ENCODE measurements at places on chromosomes 16 and 17.
A peak's percentile ranks its signal among the peaks of the same experiment; 100 is the strongest.

DNA sequence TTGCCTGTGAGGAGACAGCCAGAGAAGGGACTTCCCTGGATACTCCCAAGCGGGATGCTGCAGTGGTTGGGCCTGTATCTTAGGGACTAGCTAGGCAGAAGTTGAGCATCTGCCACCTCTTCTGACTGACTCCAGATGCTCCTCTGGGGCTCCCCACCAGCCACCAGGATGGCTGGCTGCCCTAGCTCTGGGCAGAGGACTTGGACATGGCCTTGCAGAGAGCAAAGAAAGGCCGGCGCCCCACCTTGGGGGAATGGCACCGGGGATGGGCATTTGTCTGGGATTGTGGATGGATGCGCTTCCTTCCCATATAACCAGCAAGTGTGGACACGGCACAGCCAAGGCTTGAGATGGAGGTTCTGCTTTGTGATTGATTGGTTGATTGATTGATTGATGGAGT is 69.0 kb downstream of the OR1D5 start:
- no peak for DNase-seq

GRCh38 chr16:76932541-76933211 is 258.3 kb upstream of the MON1B start:
- no peak for DNase-seq

- no peak for DNase-seq
Observed at GRCh38 chr17:39729280-39729851, 966 bp downstream of the MIEN1 start.

GRCh38 chr17:76104896-76105231 is 1.3 kb upstream of the EXOC7 start:
- no peak for DNase-seq

DNA sequence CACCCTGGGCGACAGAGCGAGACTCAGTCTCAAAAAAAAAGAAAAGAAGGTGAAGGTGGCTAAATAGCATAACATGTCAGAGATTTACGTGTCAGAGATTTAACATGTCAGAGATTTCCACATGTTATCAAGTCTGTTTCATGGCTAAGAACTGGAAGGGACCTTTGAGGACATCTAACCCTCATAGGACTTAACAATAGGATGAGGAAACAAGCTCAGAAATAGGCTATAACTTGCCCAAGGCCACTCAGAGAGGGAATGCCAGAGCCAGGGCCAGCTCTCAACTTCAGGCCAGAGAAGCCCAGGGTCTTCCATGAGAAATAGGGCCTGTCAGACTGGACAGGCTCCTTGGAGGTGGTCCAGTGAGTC is 26.8 kb upstream of the ZNF629 start:
- no peak for DNase-seq

DNA sequence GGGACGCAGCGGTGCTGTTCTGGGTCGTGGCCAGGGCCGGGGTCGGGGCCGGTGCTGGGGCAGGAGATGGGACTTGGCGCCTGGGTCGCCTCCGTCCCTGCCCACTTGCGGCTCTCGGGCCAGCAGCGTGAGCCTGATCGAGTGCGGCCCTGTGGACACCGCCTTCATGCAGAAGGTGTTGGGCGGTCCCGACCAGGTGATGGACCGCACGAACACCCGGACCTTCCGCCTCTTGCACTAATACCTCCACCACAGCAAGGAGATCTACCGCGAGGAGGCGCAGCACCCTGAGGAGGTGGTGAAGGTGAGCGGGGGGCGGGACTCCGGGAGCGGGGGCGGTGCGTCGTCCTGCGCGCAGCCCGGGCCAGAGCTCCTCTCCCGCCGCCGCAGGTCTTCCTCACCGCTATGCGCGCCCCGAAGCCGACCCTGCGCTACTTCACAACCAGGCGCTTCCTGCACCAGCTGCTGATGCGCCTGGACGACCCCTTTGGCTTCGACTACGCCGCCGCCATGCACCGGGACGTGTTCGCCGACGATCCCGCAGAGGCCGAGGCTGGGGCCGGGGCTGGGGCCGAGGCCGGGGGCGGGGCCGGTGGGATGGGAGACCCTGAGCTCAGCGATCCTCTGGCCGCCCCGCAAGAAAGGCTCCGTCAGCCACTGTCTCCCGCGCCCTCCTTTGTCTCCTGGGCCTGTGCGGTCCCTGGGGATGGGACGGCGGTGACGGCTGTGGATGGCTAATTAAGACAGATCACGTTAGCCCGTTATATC is 4.5 kb upstream of the HSD17B1 start:
- no peak for DNase-seq

- no peak for DNase-seq
Observed at GRCh38 chr17:32226886-32227285, 38.7 kb upstream of the RHBDL3 start.

- no peak for DNase-seq
Observed at GRCh38 chr17:33055171-33055611, 63.5 kb downstream of the SPACA3 start.

DNA sequence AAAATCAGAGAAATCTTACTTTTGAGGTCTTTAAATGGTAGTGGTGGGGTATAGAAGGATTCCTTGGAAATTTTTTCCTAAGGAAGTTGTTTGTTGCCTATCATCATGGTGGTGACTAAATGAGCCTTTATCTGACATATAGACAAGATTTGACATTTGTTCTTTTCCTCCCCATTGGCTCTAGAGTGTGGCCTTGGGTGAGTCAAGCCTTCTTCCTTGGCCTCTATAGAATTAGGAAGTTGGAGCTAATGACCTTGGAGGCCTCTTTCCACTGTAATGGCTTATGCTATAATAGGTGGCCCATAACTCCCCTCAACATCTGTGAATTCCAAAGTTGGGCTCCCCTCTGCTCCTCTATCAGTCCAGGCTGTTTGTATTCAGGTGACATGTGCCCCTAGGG is 79.1 kb upstream of the HNF1B start:
- no peak for DNase-seq

GRCh38 chr16:81164958-81165357 is 68.8 kb upstream of the GCSH start:
- DNase-seq: no peak

GRCh38 chr17:67491681-67492024 is 114.6 kb downstream of the PITPNC1 start:
- DNase-seq: no peak

DNA sequence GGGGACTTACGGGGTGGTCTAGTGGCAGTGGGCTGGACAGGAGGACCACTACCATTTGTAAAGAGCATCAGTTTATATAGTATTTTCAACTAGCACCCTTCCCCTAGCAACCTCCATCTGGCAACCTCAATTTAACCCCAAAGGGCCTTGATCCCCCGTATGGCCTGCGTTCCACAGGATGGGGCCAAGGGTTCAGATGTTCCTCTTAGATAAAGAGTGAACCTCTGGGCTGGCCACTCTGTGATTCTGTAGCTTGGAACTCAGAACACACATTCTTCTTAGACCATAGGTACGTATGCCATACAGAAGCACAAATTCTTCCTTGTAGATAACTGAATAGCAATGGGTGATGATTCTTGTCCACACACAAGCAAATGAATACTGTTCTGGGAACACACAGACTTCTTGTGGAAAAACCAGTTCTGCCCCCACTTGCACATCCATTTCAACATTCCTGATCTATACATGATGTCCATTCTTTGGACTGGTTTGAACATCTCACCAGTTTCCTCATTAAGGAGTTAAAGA is 1.9 kb upstream of the GGA2 start:
- DNase-seq: no peak

DNA sequence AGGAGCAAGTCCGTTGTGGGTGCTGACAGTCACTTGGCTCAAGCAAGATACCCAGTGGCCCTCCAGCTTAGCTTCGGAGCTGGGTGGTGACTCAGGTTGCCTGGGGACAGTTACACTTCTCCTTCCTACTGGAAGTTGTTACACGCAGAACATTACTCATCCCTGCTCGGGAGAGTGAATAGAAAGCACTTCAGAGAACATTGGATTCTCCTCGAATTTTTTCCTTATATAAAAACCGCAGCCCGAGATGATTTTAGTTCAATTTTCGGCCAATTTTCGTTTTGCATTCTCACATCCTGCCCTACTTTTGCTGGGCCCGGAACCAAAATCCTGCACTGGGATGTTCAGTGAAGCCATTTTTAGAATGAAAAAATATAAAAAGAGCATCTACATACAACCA is 99.7 kb downstream of the ELAC2 start:
- DNase-seq: no peak

DNA sequence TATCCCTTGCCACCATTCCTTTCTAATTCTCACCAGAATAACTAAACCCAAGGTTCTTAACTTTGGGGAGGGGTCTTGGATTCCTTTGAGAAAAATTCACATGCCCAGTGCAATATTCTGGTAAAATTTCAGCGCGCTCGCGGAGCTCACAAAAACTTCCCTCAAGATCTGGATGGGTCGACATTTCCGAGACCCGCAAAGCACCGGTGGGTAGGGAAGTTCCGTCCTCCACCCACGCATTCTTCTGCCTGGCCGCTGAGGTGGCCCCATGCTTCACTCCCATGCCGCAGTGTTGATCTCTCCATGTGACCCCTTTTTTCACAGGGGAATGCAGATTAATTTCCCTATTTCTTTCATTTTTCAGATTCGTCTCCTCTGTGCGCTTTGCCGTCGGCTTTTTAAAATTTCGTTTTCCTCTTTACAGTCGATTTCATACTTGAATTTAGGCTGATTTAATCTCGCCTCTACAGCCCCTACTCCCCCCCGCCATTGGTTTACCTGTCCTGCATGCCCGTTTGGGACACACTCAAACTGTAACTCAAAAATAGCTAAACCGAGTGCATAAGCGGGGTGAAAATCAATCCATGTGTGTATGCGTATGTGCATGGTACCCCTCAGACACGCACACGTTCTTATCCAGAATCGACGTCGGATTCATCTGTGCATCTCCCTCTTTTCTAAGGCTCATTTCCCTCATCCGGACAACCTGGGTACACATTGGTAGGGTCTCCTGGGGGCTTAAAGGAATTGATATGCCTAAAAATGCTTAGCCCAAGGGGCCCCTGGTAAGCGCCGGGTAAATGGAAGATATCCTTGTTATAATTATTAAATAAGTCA is 1.4 kb upstream of the SP6 start:
- no peak for DNase-seq

DNA sequence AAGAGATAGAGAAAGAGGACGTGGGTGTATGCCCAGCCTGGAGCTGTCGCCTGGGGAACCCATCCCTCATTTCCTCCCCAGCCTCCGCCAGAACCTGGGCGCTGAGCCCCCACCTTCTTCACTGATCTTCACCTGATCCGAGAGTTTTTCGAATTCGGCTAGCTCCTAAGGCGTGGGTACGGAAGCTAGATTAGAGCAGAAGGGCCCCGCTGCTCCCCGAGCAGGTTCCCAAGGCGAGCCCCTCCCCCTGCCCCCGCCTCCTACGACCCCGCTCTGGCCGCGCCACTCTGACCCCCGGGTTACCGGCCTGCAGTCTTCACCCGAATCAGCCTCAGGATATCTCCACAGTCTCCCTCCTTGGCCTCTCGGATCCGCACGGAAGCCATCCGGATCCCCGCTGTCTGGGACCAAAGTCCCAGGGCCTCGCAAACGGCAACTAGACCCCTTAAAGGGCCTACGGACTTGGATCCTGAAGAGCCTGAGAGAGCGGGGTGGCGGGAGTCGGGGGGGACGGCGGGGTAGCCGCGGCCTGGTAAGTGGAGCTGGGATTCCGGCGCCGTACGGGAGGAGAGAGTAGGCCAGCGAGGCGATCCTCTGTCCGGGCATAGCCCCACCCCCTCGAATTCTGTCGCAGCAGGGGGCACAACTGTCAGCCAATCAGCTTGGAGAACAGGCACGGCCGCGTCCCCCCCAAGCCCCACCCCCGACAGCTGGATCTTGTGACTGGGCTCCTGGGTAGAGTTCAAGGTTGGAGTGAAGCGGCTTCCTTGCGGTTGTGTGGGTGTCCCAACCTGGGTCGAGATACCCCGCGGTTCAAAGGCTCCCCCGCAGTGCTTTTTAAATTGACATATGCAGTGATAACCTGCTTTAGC is at the start of gene SAT2:
TSS of gene SAT2 (minus strand) at position 572 of the 872 bp plus-strand sequence. CDS start at position 386, 186 bp downstream.
- peak; percentile 57 for DNase-seq

- no peak for DNase-seq
Observed at GRCh38 chr17:35094902-35095301, 24.8 kb downstream of the RAD51D start.

DNA sequence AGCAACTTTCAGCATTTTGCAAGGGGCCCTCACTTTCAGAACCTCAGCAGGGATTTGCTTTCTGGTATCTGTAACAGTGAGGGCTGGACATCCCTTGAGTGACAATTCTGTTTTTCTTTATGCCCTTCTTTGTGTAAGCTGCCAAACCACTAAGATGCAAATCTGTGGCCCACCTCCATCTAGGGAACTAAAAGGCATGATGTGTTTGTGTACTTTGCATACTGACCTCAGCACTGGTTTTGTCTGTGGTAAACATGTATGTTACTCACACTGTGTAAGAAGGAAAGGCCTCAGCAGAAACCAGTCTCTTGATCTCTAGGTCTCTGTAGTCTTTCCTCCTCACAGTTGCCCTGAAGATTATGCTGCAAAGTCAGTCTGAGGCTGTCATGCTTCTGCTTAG is 396.6 kb upstream of the DYNLRB2 start:
- DNase-seq: no peak

DNA sequence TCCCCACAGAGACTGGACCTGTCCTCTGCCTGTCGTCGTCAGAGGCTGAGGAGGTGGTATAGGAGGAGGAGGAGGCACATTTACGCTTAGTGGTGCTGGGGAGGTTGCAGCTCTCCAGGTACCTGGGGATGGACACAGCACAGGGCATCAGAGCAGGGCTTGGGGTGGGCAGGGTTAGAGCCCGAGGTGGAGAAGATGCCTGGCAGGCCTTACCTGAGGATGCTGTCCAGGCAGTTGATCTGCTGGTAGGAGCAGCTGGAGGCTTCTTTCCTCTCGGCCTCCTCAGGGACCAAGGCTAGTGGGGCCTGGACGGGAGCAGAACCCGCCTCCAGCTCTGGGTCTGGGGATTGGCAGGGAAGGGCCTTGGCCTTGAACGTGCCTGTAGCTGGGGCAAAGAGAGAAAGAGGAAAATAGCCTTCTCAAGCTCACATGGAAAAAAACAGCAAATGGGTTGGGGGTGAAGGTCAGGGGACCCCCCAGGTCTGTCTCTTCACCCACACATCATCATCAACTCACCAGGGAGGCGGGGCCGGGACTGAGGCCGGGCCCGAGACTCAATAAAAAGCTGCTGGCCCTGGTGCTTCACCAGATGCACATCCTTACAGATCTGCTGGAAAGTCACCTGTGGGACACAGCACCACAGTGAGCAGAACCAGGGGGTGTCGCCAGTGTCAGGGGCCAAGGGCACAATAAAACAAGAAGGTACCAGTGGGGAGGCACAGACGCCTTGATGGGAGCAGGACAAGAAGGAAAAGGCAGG is 5.6 kb downstream of the PER1 start:
- no peak for DNase-seq

All from esophagus squamous epithelium (tissue), 5 donors.